ENCODE measurements at places on chromosomes 2 and 18.

DNA sequence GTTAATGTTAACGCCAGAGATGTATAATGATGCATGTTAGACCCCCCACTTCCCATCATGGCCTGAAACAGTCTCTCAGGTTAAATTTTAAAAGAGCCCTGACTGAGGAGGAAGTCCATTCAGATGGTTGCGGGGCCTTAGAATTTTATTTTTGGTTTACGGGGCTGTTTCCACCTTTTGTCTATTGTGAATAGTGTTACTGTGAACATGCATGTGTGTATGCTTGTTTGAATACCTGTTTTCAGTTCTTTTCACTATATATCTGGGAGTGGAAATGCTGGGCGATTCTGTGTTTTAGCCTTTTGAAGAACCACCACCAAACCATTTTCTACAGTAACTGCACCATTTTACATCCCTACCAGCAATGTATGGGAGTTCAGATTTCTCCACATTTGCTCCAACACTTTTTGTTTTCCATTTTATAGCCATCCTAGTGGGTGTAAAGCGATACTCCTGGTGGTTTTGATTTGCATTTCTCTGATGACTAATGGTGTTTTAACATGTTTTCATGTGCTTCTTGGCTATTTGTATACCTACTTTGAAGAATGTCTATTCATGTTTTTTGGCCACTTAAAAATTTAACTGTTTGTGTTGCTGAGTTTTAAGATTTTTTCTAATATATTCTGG lies 133.0 kb downstream of the MYO3B start:
- H3K4me1 ChIP-seq: no peaks in the 10 kb centered on the region
- peaks cover 24% of the 10 kb centered on the region for H3K27me3 ChIP-seq
- H3K4me3 ChIP-seq: no peak overlapping the region
- H3K27ac ChIP-seq: no peak overlapping the region
- no peak for DNase-seq
- H3K36me3 ChIP-seq: peaks cover 2% of the 10 kb centered on the region

- peaks cover 16% of the 10 kb centered on the region for H3K4me1 ChIP-seq
- H3K27me3 ChIP-seq: peaks cover 19% of the 10 kb centered on the region
- peak within 1 kb of the TSS; percentile 55 for H3K27ac ChIP-seq
- H3K4me3 ChIP-seq: no peak within 1 kb of the TSS
These were observed at the start of gene NEURL3 for GRCh38 chr2:96505231-96505889. Gene NEURL3 (minus strand): TSS chr2:96505357. CDS start chr2:96505286, 71 bp downstream.

GRCh38 chr2:207121784-207122183 lies 44.0 kb downstream of the KLF7 start:
- H3K27me3 ChIP-seq: peaks cover 12% of the 10 kb centered on the region
- no peak for DNase-seq
- H3K36me3 ChIP-seq: peaks cover 4% of the 10 kb centered on the region
- H3K4me1 ChIP-seq: no peaks in the 10 kb centered on the region
- no peak overlapping the region for H3K4me3 ChIP-seq

GRCh38 chr2:72718876-72719275 lies 107.0 kb downstream of the EXOC6B start:
- H3K36me3 ChIP-seq: no peaks in the 10 kb centered on the region
- no peak overlapping the region for H3K4me3 ChIP-seq
- H3K4me1 ChIP-seq: no peaks in the 10 kb centered on the region

DNA sequence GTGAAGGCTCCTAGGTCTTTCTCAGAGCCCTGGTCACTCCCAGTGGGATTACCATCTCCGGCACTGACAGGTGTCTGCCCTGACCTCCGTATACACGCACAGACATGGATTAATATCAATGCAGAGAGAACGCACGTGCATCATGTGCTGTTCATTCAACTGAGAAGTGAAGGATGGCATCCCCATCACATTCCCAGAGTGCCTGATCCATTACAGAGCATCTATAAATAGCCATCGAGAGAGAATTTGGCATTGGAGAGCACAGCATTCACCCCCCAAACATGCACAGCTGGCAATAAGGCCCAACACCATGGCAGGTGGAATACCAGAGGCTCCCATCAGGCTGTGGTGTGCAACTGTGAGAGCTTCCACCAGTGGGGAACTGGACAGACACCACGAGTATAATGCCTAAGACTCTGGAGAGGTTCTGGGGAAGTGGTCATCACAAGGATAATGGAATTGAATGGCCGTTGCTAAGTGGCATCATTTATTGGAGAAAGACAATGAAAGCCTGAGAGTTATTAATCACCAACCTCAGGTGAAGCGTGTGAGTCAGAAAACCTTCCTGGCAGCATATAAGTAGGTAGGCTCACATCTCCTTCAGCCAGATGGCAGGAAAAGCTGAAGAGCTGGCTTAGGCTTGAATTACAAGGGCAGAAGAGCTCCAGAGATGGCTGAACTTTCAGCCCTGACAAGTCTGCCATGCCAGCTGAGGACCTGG lies 244.5 kb upstream of the ID2 start:
- no peak for DNase-seq
- H3K36me3 ChIP-seq: peaks cover 9% of the 10 kb centered on the region
- no peak overlapping the region for H3K4me3 ChIP-seq
- H3K4me1 ChIP-seq: peaks cover 38% of the 10 kb centered on the region

DNA sequence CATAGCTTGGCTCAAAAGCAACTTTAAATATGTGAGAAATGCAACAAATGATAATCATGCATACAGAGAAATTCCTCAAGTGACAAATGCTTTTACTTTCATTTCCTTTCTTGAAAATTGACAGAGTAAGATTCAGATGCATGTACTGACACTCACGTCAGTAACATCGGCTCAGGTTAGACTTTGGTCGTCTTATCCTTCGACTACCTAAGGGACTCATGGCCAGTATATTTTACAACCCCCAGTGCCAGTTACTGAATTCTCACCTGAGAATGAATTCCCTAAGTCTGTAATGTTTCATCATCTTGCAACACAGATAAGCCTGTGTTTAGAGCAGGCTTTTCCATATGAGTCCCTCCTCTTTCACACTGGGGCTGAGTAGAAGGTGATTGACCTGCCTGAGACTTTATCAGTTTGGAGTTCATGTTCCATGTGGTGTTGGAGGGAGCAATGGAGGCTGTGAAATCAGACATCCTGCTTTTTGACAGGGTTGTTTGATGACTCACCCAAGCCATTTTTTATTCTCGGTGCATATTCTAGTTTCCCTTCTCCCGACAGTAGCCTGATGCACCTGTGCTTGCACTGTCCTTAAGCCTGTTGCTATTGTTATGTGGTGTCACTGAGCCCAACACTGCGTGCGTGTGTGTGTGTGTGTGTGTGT lies 30.5 kb upstream of the ATP8B1 start:
- no peaks in the 10 kb centered on the region for H3K36me3 ChIP-seq
- peaks cover 5% of the 10 kb centered on the region for H3K4me1 ChIP-seq
- peaks cover 25% of the 10 kb centered on the region for H3K27me3 ChIP-seq
- no peak overlapping the region for H3K27ac ChIP-seq
- no peak for DNase-seq
- H3K4me3 ChIP-seq: peak overlapping the region; percentile 53

GRCh38 chr2:29013057-29013780 lies 32.1 kb downstream of the TOGARAM2 start:
- H3K4me1 ChIP-seq: peaks cover 91% of the 10 kb centered on the region
- peak overlapping the region; percentile 100 for H3K27ac ChIP-seq
- peak overlapping the region; percentile 81 for H3K4me3 ChIP-seq
- DNase-seq: no peak
- peaks cover 40% of the 10 kb centered on the region for H3K36me3 ChIP-seq

DNA sequence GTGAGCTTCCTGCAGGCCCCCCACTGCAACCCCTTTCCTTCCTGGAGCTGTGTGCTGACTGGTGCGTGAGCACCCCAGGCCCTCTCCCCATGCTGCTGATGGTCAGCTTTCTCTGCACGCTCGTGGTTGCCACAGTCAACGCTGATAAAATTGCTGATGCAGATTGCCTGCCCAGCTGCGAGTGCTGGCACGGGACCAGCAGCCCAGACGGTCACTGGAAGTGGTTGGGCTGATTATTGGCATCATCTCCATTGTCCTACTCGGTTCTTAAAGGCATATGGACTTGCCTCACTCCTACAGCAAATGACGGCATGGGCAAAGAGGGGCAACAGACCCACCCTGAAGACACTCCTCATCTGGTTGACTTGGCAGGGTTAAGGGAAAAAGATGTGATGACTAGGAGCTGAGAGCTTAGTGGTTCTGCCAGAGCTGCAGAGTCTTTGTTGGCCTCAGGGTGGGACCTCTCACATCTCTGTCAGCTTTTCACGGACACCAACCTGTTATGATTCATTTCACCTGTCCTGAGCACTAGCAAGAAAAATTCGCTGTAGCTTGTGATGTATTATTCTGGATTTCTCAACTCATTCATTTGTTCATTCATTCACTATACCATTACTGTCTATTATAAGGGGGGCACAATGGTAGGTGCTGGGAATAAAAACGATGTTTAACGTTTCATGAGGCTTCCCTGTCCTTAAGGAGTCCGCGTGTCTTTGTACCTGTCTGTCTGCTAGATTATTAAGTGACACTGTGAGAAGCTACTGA lies 38.4 kb downstream of the PAX8 start:
- no peaks in the 10 kb centered on the region for H3K36me3 ChIP-seq
- peaks cover 11% of the 10 kb centered on the region for H3K4me1 ChIP-seq

DNA sequence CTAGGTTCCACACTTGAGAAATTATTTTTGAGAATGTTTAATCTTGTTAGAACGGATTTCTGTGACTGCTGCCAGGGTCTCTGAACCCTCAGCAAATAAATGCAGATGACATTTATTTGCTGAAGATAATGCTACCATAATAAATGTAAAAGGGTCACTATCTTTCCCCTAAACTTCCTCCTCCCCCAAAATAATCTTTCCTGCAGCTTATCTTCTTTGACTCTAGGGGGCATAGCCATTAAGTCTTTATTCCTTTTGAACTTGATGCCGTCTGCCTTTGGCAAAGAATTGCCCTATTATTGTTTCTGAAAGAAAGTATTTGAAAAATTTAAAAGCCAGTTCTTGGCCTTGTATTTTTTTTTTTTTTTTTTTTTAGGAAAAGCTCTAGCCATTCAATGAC lies 63.6 kb upstream of the ACSL3 start:
- H3K27ac ChIP-seq: no peak overlapping the region
- no peak for DNase-seq
- no peaks in the 10 kb centered on the region for H3K36me3 ChIP-seq
- no peak overlapping the region for H3K4me3 ChIP-seq
- H3K4me1 ChIP-seq: no peaks in the 10 kb centered on the region

- H3K4me3 ChIP-seq: no peak overlapping the region
- no peak overlapping the region for H3K27ac ChIP-seq
- H3K36me3 ChIP-seq: no peaks in the 10 kb centered on the region
- H3K4me1 ChIP-seq: no peaks in the 10 kb centered on the region
- peaks cover 15% of the 10 kb centered on the region for H3K27me3 ChIP-seq
These were observed 137.7 kb downstream of the TANC1 start for GRCh38 chr2:159106109-159106508.

GRCh38 chr2:191405546-191405945 lies 160.3 kb downstream of the MYO1B start:
- H3K4me3 ChIP-seq: no peak overlapping the region
- no peaks in the 10 kb centered on the region for H3K27me3 ChIP-seq
- no peak overlapping the region for H3K27ac ChIP-seq

DNA sequence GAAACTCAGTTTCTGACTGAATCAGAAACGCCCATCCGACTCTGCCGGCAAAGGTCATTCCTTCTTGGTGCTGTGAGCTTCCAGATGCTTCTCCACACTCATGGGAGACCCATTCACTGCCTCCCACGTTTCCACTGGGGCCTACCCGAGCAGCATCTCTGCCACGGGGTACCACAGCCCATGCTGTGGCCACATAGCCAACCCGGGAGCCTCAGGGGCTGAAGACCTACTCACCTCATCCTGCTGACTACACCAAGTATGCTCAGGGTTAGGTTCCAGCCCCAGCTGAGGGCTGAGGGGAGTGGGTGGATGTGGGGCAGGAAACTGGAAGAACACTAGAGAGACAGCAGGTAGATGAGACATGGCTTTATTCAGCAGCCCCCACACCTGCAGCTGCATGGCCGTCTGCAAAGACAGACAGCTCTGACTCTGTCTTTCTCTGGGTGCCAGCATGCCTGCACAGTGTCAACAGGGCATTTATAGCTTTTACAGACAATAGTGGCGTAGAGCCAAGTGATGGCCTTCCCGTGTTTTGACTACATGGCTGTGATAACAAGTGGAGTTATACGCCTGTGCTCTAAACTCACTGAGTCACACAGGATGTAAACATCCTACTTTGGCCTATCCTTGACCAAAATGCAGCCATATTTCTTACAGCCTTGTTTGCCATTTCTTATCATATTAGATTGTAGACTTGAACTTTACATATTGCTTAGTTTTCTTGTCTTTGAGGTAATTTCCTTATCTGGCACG lies 16.5 kb upstream of the KLHL23 start:
- no peak for DNase-seq
- H3K36me3 ChIP-seq: no peaks in the 10 kb centered on the region
- H3K4me3 ChIP-seq: no peak overlapping the region
- no peak overlapping the region for H3K27ac ChIP-seq
- H3K27me3 ChIP-seq: no peaks in the 10 kb centered on the region
- peaks cover 2% of the 10 kb centered on the region for H3K4me1 ChIP-seq

- peaks cover 30% of the 10 kb centered on the region for H3K4me1 ChIP-seq
- no peak for DNase-seq
These were observed 47.3 kb downstream of the MEX3C start for GRCh38 chr18:51150113-51150700.

DNA sequence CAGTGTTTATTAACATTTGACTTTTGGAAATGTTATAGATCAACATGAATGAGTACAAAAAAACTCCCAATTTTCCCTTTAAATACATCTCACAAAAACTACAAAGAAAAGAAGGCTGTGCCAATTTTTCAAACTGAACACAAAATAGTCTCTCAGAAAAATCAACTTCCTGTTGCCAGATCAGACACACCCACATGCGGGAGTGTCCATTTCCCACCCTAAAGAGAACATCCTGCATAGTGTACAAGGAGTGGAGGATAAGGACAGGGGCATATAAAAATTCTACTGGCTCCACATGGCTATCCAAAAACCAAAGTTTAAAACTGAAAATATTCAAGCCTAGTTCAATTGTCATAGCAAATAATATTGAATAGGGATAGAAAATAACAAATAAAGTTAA lies 165.3 kb downstream of the ATAD2B start:
- no peaks in the 10 kb centered on the region for H3K4me1 ChIP-seq
- peaks cover 22% of the 10 kb centered on the region for H3K36me3 ChIP-seq
- DNase-seq: no peak
- no peaks in the 10 kb centered on the region for H3K27me3 ChIP-seq
- no peak overlapping the region for H3K4me3 ChIP-seq

- H3K36me3 ChIP-seq: no peaks in the 10 kb centered on the region
- no peak overlapping the region for H3K27ac ChIP-seq
- no peaks in the 10 kb centered on the region for H3K4me1 ChIP-seq
These were observed 66.5 kb downstream of the FTCDNL1 start for GRCh38 chr2:199784512-199784911.

GRCh38 chr2:11363868-11364564 lies 19.6 kb upstream of the ROCK2 start:
- no peak overlapping the region for H3K27ac ChIP-seq
- H3K4me3 ChIP-seq: no peak overlapping the region
- H3K27me3 ChIP-seq: peaks cover 35% of the 10 kb centered on the region

DNA sequence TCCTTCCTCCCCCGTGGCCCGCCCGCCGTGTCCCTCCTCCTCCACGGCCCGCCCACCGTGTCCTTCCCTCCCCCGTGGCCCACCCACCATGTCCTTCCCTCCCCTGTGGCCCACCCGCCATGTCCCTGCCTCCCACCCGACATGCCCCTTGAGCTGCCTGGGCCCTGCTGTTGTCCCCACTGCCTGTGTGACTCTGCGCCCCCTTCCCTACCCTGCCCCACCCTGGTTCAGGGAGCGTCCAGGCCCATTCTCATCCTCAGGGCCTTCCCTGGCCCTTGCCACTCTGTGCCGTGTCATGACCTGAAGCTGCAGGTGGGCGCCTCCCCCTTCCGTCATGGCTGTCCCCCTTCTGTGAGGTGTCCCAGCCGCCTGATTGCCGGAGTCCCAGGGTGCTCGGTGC lies 20.7 kb downstream of the D2HGDH start:
- peaks cover 35% of the 10 kb centered on the region for H3K36me3 ChIP-seq
- H3K4me1 ChIP-seq: no peaks in the 10 kb centered on the region
- no peak overlapping the region for H3K27ac ChIP-seq
- no peak for DNase-seq
